T-helper 22 cell (primary cell): ENCODE measurements at places on chromosomes 7 and 10.

DNA sequence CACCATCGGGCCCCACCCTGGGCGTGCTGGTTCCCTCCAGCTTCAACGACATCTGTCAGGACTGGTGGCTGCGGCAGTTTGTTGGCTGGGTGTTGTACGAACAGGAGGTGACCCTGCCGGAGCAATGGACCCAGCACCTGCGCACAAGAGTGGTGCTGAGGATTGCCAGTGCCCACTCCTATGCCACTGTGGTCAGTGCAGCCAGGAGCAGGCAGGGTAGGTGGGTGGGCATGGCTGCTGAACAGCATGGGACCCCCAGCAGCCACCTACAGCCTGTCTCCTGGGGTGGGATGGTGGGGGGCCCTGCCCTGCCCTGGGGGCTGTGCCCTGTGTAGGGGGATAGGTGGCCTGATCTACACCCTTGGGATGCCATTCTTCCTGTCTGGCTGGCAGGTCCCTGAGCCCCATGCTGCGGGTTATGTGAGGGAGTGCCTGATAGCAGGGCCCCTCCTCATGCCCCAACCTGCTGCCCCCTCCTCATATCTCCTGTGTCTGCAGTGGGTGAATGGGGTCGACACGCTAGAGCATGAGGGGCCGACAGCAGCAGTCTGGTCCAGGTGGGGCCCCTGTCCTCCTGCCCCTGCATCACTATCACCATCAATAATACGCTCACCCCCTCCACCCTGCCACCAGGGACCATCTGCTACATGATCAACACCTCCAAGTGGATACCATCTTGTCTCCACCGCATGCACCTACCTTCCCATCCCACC lies 56.9 kb downstream of the ZNF727 start:
- DNase-seq, result no peak

- no peak for DNase-seq
Measured at GRCh38 chr7:25759748-25760147, 392.2 kb upstream of the NFE2L3 start.

DNA sequence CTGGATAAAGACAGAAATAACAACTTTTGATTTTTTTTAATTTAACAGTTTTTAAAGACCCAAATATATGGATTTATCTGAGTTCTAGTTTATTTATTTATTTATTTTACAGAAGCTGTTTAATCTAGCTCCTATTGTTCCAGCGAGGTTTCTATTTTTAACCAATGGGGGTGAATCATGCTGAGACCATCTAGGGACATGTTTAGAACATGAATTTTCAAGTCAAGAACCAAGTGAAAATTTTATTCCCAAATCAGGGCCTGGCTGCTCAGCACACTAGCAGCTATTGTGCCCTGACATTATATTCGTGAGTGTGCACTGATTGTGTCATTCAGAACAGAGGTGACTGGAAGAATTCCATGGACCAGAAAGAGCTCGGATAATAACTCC lies 24.6 kb upstream of the MPP7 start:
- no peak for DNase-seq

- no peak for DNase-seq
Measured at GRCh38 chr10:32357056-32357735, 10.2 kb upstream of the EPC1 start.

DNA sequence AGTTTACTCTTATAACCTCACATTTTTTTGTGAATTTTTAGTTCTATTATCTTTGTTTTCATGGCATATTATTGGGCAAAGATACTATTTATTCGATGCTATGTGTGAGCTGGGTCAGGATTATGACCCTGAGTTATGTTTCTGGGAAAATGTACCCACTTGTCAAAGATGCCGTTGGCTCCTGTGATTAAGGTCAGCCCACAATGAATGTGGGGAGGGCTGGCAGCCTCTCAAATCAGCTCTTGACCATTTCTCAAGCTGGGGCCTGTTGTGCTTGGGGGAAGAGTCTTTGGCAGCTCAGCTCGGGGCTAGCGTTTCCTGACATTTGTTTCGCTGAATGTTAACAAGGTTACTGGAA lies 97.5 kb downstream of the TCF7L2 start:
- DNase-seq, result no peak

GRCh38 chr10:108696792-108697477 lies 1226.4 kb downstream of the XPNPEP1 start:
- DNase-seq, result no peak

GRCh38 chr7:16647435-16647960 lies 1.5 kb downstream of the BZW2 start:
- DNase-seq, result no peak

GRCh38 chr10:102394801-102395399 lies 605 bp upstream of the NFKB2 start:
- peak; percentile 73 for DNase-seq

DNA sequence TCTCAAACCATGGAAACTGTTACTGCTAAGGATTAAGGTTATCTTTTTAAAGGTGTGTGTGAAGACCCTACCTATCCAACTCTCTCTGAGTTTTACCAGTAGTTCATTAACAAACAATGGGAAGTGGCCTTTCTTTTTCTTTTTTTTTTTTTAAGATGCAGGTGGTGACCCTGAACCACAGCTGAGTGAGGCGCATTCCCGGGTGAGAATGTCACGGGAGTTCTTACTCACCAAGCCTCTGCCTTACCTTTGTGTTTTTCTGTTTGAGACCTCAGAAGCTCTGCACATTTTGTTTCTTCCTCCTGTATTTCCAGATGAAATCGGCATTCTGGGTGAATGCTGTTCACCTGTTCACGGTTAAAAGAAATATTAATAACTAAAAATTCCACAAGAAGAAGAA lies 2.5 kb downstream of the VIPR2 start:
- no peak for DNase-seq

DNA sequence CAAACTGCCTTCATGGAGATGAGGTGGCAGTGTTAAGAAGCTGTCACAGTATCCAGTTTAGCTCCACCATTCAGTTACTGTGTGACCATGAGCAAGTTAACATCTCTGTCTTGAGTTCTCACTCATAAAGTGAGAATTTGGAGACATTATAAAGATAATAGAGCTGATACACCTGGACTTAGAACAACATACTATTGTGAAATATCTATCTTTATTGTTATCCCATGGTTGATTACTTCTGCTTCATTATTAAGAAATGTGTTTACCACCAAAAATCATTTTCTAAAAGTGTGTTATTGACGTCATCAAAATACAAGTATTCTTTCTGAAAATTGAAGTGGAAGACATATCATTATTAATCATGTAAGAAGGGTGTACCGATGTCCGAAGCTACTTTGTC lies 166.9 kb downstream of the SEMA3A start:
- DNase-seq, result no peak

GRCh38 chr10:78295242-78295641 lies 261.6 kb downstream of the RPS24 start:
- DNase-seq, result no peak

GRCh38 chr10:28496481-28496961 lies 36.4 kb upstream of the WAC start:
- DNase-seq, result no peak

DNA sequence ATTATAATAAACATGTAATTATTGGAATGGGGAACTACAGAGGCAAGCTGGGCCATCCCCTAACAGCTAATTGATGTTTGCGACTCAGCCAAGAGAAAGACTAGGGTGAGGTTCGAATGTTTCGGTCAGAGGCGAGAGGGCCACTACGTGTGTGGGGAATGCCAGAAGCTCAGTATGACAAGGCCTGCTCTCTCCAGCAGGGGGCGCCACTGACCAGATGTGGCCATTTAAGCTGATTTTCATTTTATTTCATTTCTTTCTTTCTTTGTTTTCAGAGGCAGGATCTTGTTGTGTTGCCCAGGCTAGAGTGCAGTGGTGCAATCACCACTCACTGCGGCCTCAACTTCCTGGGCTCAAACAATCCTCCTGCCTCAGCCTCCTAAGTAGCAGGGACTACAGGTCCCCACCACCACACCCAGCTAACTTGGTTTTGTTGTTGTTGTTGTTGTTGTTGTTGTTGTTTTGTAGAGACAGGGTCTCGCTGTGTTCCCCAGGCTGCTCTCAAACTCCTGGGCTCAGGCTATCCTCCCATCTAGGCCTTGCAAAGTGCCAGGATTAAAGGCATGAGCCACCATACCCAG lies 38.1 kb downstream of the TMEM130 start:
- no peak for DNase-seq

- DNase-seq, result no peak
Measured at GRCh38 chr7:132446666-132447278, 129.5 kb downstream of the PLXNA4 start.

- DNase-seq, result no peak
Measured at GRCh38 chr7:94630855-94631254, 25.1 kb downstream of the SGCE start.

DNA sequence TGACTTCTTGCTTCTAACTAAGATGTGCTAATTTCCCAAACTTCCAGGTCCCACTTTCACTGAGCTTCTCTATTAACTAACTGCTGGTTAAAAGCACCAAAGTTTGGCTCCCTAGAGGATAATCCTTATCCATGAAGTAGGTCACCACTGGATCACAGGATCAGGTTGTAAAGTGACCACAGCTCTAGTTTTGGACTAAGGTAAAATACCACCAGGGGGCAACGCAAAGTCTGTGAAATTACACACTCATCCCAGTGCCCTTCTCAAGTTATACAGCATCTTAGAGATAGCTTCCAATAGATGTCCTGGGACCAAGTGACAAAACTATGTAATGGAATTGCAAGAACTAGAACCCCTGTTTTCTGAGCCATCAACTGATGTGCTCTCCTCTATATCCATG lies 116.4 kb upstream of the ASAH2 start:
- no peak for DNase-seq

- DNase-seq, result no peak
Measured at GRCh38 chr10:132054564-132054963, 11.2 kb upstream of the JAKMIP3 start.

- no peak for DNase-seq
Measured at GRCh38 chr7:150566123-150566522, 1.1 kb upstream of the GIMAP4 start.

DNA sequence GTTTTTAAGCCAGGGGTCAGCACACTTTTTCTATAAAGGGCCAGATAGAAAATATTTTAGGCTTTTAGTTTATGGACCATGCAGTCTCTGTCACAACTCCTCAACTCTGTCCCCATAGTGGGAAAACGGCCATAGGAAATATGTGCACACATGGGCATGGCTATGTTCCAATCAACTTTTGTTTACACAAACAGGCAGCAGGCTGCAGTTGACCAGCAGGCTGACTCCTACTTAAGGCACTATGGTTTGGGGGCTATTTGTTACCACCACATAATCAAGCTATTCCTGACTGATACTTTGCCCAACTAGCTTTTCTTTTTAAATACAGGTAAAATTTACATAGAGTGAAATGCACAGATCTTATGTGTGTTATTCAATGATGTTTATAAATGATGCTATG lies 362.4 kb downstream of the LRMDA start:
- no peak for DNase-seq
